ENCODE measurements at places on chromosomes 6 and 20. TPM values are rescaled to one million over a fixed set of nuclear protein-coding genes. Genes with fewer than 3 reads are reported as not detected.

Gene PRL
- polyA plus RNA-seq = 0.13 TPM

Gene TRMT6
- 10.6 TPM for polyA plus RNA-seq

Gene DDO
- 0.75 TPM for polyA plus RNA-seq

Gene DDX27
- polyA plus RNA-seq = 13.8 TPM

Gene HTR1E
- polyA plus RNA-seq = not detected

GRCh38 chr6:36364669-36365479 lies 22.6 kb downstream of the ETV7 start:
- peaks cover 66% of the 10 kb centered on the region for H3K4me1 ChIP-seq
- no peaks in the 10 kb centered on the region for H3K27me3 ChIP-seq
- DNase-seq = peak; percentile 60
- H3K4me3 ChIP-seq = no peak overlapping the region
- no peak overlapping the region for H3K27ac ChIP-seq
- H3K36me3 ChIP-seq = no peaks in the 10 kb centered on the region

DNA sequence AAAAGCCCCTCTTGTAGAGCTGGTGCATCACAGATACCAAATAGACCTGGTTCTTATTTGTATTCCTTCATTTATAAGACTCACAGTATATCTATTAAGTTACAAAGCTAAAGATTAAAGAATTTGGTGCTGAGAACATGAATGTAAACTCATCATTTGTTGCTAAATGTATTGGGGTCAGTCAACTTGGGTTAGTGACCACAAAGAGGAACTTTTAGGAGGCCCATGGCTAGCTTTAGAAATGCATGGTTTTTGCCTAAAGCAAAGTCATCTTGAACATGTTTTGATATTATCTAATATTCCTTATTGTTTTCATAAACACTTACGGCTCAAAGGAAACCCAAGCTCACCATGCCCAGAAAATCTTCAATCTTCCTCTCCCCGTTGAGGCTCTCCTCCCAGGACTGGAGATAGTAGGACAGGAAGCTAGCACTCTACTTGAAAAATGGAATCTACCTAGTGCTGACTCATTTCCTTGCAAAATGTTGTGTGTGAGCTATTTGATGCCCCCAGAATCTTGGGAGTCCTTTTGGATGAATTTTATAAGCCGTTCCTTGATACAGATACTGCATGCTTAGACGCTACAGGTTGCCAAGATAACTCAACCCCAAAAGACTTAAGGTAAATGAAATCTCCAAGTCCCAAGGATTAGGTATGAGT lies 121.4 kb downstream of the BMP2 start:
- no peak overlapping the region for H3K4me3 ChIP-seq
- H3K4me1 ChIP-seq = peaks cover 51% of the 10 kb centered on the region
- H3K27ac ChIP-seq = no peak overlapping the region
- H3K36me3 ChIP-seq = no peaks in the 10 kb centered on the region
- no peaks in the 10 kb centered on the region for H3K27me3 ChIP-seq

DNA sequence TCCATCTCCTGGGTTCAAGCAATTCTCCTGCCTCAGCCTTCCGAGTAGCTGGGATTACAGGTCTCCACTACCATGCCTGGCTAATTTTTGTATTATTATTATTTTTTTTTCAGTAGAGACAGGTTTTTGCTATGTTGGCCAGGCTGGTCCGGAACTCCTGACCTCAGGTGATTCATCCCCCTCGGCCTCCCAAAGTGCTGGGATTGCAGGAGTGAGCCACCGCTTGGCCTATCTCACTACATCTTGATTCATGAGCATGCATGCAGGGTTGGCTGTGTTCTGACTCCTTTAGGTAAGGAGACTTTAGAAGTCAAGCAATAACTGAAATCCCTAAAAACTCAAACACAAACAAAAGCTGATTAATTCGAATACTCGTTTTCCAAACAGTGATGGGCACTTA lies 80.9 kb downstream of the GJA1 start:
- DNase-seq = no peak
- H3K4me3 ChIP-seq = no peak overlapping the region
- no peak overlapping the region for H3K27ac ChIP-seq
- H3K27me3 ChIP-seq = no peaks in the 10 kb centered on the region
- no peaks in the 10 kb centered on the region for H3K4me1 ChIP-seq
- H3K36me3 ChIP-seq = no peaks in the 10 kb centered on the region

- peaks cover 33% of the 10 kb centered on the region for H3K4me1 ChIP-seq
- H3K27me3 ChIP-seq = no peaks in the 10 kb centered on the region
Measured at GRCh38 chr6:33413241-33414120, 2.7 kb downstream of the PHF1 start.

DNA sequence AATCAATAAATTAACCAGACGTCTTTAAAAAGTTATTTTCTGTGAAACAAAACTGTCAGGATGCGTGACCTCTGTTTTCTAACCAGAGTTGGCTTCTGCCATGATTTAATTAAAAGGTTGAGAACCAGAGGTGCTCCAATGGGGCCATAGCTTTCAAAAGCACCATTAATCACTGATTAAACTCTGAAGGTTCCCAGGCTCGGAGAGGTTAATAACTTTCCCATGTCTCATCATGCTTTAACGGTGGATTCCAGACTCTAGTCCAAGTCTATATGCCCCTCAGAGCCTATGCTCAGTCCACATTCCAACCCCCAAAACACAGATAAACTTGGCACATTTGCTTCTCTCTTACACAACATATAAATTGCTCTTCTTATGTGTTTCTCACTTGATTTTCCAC lies 95.5 kb downstream of the SNAP91 start:
- no peak for DNase-seq
- no peaks in the 10 kb centered on the region for H3K4me1 ChIP-seq
- H3K4me3 ChIP-seq = no peak overlapping the region
- H3K27ac ChIP-seq = no peak overlapping the region

DNA sequence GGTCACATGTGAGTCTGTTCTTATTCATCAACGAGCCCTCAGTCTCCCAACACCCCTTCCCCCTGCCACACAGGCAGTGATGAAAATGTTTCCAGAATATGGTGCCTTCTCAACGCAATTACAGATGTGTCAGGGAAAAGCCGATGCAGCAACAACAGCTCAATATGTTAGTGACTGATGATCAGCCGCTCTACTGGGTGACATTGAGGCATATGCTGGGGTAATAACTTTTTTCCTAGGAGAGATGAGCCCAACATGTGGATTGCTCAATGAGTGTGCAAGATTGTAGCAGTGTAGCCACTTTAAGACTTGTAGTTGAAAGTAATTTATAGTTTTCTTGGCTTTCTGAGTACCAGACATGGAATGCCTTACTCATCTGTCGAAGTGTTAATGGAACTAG lies 49.4 kb downstream of the DTD1 start:
- DNase-seq = no peak
- no peaks in the 10 kb centered on the region for H3K36me3 ChIP-seq
- H3K27ac ChIP-seq = no peak overlapping the region
- no peaks in the 10 kb centered on the region for H3K4me1 ChIP-seq
- H3K27me3 ChIP-seq = no peaks in the 10 kb centered on the region

DNA sequence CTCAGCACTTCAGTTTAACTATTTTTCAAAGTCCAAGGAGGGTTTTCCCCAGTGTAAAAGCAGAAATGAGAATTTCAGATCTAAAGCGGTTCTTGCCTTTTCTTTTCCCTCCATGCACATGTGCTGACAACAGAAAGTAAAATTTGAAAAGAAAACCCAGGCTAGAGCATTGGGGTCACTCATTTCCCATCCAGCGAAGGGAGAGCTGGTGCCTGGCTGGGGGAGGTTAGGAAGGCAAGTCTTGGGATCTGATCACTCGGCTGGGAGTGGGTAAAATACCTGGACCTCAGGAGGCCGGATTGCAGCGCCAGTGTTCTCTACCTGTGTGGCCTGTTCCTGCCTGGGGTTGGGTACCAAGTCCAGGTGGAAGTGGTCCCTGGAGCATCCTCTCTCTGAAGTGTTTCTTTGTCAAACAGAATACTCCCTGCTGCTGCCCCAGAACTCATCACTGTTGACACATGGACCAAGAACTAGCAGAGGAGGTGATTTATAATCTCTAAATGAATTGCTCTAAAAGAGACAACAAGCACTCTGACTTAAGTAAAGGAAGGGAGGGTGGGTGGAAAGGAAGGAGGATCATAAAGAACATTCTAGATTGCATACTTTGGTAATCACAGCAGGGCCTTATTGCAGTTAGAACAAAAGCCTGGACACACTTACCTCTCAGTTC lies 136.0 kb downstream of the MTHFD1L start:
- H3K4me1 ChIP-seq = peaks cover 29% of the 10 kb centered on the region
- DNase-seq = no peak
- H3K4me3 ChIP-seq = no peak overlapping the region
- H3K27me3 ChIP-seq = no peaks in the 10 kb centered on the region

GRCh38 chr6:55034752-55035151 lies 139.6 kb upstream of the HCRTR2 start:
- DNase-seq = no peak
- no peaks in the 10 kb centered on the region for H3K27me3 ChIP-seq
- no peak overlapping the region for H3K4me3 ChIP-seq
- no peak overlapping the region for H3K27ac ChIP-seq

DNA sequence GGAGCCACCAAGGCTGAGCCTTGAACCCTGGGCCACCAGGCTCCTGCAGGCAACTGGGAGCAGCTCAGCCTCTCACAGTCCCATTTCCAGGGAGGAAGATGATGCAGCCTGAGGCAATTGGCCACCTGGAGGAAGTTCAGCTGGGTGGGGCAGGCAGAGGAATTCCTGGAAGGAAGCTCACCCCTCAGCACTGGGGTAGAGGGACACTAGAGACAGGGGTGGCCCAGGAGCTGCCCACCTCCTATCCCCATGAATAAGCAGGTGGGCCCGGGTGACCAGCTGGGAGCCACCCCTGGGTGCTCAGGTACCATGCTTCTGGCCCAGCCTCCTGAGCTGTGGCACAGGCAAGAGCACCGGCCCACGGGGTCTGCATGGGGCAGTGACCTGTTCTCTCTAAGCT lies 3.6 kb upstream of the HSPA12B start:
- H3K36me3 ChIP-seq = no peaks in the 10 kb centered on the region
- DNase-seq = no peak
- peaks cover 50% of the 10 kb centered on the region for H3K27me3 ChIP-seq

DNA sequence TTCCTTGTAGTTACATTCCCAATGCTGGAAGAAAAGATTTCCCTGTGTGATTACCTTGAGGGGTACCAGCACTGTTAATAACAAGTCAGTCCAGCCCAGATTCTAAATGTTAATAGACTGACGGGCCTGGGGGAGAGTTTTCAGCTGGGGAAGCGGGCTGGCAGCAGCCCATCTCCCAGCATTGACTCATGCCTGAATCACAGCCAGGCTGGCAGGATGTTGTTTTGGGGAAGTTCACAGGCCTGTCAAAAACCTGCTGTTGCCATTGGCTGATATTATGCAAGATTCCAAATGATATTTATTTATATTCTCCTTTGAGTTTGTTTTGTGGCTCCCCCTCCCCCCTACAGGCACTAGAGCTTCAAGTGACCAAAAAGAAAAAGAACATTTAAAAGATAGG lies 213.9 kb upstream of the CNR1 start:
- H3K4me3 ChIP-seq = no peak overlapping the region
- no peaks in the 10 kb centered on the region for H3K36me3 ChIP-seq
- DNase-seq = peak; percentile 78
- H3K27ac ChIP-seq = no peak overlapping the region
- H3K4me1 ChIP-seq = peaks cover 12% of the 10 kb centered on the region

GRCh38 chr6:166670894-166671293 lies 43.8 kb upstream of the RPS6KA2 start:
- H3K27ac ChIP-seq = no peak overlapping the region
- no peak overlapping the region for H3K4me3 ChIP-seq
- no peaks in the 10 kb centered on the region for H3K4me1 ChIP-seq
- H3K36me3 ChIP-seq = no peaks in the 10 kb centered on the region

DNA sequence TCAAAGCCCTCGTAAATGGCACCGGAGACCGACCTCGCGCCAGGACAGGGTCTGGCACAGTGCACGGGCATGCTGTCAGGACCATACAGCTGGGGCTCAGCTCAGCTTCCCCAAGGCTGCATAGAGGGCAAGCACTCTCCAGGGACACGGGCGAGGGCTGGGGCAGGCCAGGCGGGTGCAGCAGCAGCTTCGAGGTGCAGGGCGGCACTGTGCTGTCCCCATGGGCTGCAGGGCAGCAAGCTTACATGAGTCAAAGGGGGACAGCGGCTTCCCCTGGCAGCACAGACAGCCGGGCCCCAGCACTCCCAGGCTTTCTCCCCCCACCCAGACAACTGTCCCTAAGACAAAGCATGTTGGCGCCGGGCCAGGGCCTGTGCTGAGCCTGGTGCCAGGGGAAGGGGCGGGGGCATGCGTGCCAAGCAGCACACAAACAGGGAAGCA lies 25.7 kb downstream of the PSMG4 start:
- H3K27ac ChIP-seq = no peak overlapping the region
- no peaks in the 10 kb centered on the region for H3K4me1 ChIP-seq
- DNase-seq = no peak
- H3K4me3 ChIP-seq = no peak overlapping the region

DNA sequence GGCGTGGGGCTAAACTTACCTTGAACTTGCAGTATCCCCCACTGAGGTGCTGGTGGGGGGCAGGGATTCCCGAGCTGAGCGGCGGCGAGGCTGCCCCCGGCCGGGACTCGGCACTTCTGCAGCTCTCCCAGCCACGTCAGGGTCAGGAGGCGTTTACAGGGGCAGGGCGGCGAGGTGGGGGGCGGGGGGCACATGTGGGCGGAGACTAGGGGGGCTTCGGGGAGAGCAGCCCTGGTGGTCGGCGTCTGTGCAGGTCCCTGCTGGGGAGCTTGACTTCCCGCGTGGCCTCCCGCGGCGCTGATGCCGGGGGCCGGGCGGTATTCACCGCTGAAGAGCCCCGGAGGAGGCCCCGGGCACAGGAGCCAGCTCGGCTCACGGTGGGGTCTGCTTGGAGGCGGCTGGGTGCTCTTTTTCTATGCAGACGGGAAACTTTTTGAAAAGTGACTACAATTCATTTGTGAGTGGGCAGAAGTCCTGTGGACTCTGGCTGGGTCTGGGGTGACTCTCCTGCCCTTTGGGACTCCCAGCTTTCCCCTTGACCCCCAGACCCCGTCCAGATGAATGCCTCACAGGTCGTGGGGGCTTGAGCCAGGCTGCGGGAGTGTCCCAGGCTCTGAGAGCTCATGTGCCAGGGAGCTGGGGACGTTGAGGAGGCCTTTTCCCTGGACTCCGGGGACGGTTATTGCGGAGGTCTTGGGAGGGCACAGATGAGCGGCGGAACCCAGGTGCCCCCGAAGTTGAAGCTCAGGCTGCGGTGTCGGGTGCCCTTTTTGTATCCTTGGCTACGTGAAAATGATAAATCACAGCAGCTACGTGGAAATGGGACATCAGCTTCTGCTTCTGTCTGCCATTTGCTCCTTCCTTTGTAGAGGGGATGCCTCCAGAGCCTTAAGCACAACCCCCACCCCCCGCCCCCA lies 75.9 kb upstream of the GATA5 start:
- H3K36me3 ChIP-seq = no peaks in the 10 kb centered on the region
- peaks cover 8% of the 10 kb centered on the region for H3K4me1 ChIP-seq
- H3K27ac ChIP-seq = no peak overlapping the region
- H3K27me3 ChIP-seq = peaks cover 17% of the 10 kb centered on the region
- H3K4me3 ChIP-seq = no peak overlapping the region

- no peaks in the 10 kb centered on the region for H3K27me3 ChIP-seq
- H3K27ac ChIP-seq = no peak overlapping the region
- no peak overlapping the region for H3K4me3 ChIP-seq
- no peak for DNase-seq
- no peaks in the 10 kb centered on the region for H3K36me3 ChIP-seq
- H3K4me1 ChIP-seq = peaks cover 45% of the 10 kb centered on the region
Measured at GRCh38 chr6:45428727-45429126, 51.0 kb upstream of the SUPT3H start.

- H3K27ac ChIP-seq = no peak overlapping the region
- no peaks in the 10 kb centered on the region for H3K36me3 ChIP-seq
- no peaks in the 10 kb centered on the region for H3K4me1 ChIP-seq
- H3K4me3 ChIP-seq = no peak overlapping the region
- H3K27me3 ChIP-seq = no peaks in the 10 kb centered on the region
Measured at GRCh38 chr6:97029552-97029951, 105.0 kb downstream of the KLHL32 start.

GRCh38 chr20:19823971-19824370 lies 65.9 kb downstream of the RIN2 start:
- no peak overlapping the region for H3K4me3 ChIP-seq
- H3K4me1 ChIP-seq = peaks cover 20% of the 10 kb centered on the region
- DNase-seq = no peak
- H3K36me3 ChIP-seq = peaks cover 5% of the 10 kb centered on the region
